ENCODE measurements at places on chromosomes 16 and 17.

- no peak for DNase-seq
Observed at GRCh38 chr17:82932518-82933310, 92.9 kb upstream of the ZNF750 start.

DNA sequence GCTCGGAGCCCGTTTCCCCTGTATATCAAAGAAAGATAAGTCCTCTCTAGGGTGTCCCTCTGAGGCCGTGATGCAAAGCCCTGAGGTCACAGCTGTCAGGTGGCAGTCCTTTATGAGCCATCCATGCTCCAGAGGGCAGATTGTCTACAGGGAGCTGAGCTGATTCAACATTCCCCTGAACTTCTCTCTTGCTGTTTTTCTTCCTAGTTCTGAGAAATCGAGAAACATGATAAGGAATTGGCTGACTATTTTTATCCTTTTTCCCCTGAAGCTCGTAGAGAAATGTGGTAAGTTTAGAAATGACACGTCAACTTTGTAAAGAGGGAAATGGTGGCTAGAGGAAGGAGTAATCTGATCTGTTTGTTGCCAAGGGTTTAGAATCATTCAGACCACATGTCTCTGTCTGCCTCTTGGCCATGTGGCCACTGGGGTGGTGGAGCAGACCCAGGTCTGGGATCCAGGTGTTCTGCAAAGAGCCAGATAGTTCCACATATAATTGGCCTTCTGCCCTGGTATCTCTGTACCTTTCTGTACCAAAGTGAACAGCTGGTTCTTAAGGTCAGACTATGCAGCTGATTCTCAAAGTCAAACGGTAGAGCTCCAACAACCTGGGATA lies 3.5 kb downstream of the CTNS start:
- DNase-seq: no peak

DNA sequence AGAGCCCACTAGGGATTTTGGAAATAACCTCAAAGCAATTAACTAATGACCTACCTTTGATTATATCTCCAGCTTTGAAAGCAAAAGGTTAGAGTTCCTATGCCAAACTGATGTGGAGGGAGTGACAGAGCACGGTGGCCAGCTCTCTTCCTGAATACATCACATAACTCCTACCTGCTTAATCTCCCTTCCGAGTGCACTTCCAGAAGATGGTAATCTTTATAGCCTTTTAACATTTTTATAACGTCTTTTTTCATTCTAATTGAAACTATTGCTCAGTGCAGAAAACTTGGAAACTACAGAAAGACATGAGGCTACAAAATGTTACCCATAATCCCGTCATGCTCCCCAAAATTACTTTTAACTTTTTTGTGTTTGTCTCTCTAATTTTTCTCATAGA lies 110.5 kb upstream of the COX10 start:
- no peak for DNase-seq

GRCh38 chr16:79191933-79192332 lies 408.6 kb downstream of the MAF start:
- no peak for DNase-seq

DNA sequence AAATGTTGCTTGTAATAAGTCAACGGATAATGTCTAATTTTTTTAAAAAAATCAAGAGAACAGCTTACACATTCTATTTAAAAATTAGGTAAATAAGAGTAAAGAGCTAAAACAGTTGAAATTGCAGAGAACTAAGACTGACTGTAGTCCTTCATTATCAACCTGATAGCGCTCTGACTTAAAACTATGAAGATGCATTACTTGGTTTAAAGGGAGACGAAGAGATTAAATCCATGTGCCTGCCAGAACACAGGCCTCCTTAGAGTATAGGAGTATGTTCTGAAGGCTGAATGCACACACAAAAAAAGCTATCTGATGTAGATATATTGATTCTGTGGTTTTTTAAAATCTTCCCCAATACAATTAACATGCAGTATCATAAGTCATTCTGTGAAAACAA lies 28.5 kb downstream of the GLG1 start:
- DNase-seq: no peak

DNA sequence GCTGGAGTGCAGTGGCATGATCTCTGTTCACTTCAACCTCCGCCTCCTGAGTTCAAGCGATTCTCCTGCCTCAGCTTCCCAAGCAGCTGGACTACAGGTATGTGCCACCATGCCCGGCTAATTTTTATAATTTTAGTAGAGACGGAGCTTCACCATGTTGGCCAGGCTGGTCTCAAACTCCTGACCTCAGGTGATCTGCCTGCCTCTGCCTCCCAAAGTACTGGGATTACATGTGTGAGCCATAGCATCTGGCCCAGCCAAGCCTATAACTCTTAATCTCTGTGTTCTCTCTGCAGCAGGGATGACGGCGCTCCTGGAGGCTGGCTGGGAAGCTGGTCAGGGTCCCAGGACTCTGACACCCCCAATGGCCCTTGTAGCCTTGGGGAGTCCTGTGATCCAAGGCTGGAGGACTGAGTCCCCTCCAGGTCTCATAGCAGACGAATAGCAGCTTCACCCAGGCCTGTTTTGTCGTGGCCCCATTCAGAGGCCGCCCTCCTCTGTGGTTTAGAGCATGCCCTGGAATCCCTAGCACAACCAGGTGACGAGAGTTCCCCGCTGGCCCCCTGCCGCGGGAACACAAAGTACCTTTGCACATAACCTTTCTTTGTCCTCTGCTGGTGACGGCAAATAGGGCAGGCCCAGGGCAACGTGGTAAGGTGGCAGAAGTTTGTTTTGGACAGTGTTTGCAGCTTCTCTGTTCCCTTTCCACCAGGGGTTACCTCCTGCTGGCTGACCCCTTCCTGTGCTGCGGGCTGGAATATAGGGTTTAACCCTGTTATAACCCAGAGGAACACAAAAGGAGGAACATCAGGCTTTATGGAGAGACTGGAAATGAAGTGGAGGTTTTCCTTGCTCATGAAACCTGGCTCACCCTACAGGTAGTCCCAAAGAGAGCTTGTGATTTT lies 43.0 kb upstream of the TOB1 start:
- peak; percentile 79 for DNase-seq

All from small intestine (tissue), 16 donors.